H54 (cell line): ENCODE measurements at places on chromosomes 7 and 10.
A peak's percentile ranks its signal among the peaks of the same experiment; 100 is the strongest.

GRCh38 chr7:143352531-143353002, 9.9 kb downstream of the FAM131B start:
- no peak for DNase-seq

DNA sequence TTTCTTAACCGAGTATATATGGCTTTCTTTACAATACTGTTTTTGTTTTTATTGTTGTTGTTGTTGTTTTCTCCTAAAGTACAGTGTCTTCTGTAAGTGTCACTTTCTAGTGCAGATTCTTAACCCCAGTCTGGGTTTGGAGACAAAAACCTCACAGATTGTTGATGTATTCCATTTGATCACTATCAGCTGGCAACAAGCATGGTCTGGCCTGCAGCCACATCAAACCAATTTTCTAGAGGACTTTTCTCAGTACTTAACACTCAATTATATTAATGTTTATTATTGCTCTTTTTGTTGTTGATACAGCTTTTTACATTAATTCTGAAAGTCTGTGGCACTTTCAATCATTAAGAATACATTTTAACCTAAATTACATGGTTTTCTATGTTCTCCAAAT, 17.1 kb downstream of the LRRN3 start:
- DNase-seq, result no peak

GRCh38 chr10:30092151-30092790, 32.9 kb upstream of the JCAD start:
- DNase-seq, result peak; percentile 35

DNA sequence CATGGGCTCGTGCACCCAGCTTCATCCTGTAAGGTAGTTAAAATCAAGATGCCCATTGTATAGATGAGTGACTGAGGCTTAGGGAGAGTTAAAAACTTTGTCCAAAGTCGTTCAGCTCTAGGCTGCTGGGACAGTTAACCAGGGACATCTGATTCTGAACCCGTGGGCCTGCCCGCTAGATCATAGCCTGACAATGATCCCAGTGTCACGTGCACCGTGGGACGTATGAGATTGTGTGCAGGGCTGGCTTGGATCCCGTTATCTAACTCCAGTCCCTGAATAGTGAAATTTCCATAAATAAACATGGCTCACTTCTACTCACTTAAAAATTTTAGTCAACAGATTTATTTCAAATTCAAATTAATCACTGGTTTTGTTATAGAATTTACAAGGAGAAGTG, 24.9 kb downstream of the C10orf120 start:
- DNase-seq, result no peak

DNA sequence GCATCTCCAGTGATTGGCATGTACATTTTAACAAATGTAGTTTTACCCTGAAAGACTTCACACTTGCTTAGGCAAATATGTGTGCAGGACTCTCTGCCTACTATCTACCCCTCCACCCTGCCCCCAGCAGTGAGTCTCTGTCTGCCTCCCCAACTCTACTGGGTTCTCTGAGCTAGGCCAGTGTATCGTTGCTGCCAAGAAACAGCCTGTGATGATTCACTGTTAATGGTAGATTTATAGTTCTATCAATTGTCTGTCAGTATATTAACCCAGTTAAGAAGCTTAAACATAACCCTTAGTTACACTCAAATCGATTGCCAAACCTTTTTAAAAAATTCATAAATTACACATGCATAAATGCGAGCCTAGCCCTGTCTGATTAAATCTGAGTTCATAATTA, 137.0 kb downstream of the SND1 start:
- DNase-seq, result no peak

GRCh38 chr7:146366938-146367337, 250.3 kb downstream of the CNTNAP2 start:
- no peak for DNase-seq

DNA sequence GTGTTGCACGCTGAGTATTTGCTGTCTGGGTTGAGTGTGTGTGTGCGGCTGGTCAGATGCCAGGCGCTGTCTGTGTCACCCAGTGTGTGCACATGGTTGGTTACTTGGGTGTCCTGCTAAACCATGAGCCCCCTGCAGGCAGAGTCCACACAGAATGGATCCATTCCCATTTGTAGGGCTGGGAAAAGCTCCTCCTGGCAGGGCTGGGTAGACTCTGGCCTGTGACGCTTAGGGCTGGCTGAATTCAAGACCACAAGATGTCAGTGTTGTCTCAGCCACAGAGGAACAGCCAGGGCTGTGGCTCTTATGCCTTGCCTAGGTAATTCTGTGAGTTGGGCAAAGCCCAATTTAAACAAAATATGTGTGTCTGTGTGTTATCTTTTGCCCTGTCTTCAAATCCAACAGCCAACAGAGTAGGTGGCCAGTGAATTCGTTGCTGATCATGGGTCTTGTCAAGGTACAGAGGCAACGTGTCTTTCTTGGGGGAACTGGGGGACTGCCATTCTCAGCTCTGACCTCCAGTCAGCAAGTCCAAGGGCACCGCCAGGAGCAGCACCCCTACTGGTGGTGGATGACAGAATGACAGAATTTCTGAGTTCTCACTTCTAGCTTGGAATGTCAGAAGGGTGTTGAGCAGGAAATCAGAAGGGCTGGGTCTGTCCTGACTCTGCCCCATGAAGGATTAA, 285.1 kb downstream of the CCSER2 start:
- peak; percentile 54 for DNase-seq

DNA sequence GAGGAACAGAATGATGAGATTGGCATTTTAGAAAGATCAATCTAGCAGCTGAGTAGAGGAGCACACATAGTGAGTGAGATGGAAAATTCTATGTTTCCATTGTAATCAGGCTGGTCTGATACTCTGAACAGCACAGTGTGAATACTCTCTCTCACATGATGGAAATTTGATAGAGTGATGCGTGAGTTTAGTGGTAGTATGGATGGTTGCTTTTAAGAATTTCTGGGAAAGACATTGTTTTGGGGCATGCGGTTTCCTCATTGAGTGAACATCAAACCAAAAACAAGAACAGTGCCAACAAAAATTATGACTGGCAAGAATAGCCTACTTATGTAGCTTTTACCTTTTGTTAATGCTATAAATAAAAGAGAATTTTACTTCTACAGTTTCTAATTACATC, 183.2 kb downstream of the PDE1C start:
- no peak for DNase-seq

- no peak for DNase-seq
These were observed 59.9 kb downstream of the MAP3K8 start for GRCh38 chr10:30493609-30494530.

DNA sequence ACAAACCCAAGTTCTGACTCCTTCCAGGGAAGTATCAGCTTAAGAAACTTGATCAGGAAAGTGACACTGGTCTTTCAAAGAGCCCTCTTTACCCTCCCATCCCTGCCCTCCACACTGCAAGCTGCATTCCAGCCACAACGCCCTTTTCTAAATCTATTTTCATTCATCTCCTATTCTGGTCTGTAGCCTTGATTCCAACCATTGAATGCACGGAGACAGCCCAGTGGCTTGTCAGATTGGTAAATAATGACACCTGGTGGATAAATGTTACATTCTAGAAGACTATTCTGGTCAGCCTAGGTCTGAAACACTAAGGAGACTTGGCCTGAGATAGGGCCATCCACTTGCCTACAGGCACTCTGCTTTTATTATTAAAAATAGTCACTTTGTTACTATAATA, 20.9 kb downstream of the MORN4 start:
- DNase-seq, result peak; percentile 62

DNA sequence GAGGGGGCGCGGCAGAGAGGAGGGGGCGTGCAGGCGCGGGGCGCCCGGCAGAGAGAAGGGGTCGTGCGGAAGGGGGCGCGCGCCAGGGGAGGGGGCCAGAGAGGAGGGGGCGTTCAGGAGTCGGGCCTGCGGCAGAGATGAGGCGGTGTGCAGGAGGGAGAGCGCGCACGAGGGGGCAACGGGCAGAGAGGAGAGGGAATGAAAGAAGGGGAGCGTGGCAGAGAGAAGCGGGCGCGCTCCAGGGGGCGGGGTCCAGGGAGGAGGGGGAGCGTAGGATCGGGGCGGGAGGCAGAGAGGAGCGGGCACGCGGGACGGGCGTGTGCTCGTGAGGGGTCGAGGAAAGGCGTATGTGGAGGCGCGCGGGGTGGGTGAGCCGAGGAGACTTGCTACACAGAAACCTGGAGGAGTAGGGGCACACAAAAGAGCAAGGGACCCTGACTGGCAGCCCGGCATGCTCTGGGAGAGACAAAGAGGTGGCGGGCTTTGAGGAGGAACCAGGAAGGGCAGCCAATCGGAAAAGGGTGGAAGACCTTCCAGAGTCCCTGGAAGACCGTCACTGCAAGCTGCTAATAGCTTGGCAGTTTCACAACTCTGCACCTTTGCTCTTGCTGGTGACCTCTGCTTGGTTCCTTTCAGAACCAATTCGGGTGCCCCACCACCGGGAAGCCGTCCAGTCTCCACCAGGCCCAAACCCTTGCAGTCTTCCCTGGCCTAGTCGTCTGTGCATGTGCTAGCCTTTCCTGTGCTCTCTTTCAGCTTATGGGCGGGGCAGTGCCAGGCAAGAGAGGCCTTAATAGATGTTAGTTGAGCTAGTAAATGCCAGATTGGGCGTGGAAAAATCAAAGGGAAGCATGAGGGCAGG, 639 bp downstream of the DYDC2 start:
- no peak for DNase-seq

- no peak for DNase-seq
These were observed 486.0 kb upstream of the GALNT17 start for GRCh38 chr7:70645876-70646351.

DNA sequence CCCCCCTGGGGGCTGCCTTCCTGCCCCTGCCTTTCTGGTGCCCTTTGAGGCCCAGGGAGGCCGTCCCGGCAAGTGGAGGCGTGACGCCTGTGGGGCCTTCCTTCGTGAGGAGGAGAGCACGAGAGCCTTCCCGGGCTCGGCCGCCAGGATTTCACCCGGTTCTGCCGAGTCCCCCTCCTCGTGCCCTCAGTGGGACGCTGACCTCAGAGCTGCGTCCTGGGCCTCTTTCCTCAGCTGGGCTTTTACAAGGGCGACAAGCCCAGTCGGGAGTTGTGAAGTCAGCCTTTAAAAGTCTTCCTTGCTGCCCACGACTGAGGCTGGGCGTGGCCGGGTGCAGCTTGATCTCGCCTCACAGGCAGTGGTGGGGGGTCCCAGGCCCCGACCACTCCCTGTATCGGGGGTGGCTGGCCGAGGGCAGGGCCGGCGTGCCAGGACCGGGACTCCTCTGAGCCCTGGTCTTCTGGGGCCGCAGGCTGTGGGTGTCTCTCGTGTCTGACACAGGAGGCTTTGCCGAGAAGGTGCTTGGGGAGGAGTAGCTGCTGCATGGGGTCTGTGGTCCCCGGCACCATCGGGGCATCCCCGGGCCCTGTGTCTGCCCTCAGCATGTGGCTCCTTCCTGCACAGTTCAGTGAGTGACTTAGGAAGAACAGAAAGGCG, 41.8 kb downstream of the FAM20C start:
- no peak for DNase-seq

- no peak for DNase-seq
These were observed 12.6 kb upstream of the PLXDC2 start for GRCh38 chr10:19803676-19804075.

DNA sequence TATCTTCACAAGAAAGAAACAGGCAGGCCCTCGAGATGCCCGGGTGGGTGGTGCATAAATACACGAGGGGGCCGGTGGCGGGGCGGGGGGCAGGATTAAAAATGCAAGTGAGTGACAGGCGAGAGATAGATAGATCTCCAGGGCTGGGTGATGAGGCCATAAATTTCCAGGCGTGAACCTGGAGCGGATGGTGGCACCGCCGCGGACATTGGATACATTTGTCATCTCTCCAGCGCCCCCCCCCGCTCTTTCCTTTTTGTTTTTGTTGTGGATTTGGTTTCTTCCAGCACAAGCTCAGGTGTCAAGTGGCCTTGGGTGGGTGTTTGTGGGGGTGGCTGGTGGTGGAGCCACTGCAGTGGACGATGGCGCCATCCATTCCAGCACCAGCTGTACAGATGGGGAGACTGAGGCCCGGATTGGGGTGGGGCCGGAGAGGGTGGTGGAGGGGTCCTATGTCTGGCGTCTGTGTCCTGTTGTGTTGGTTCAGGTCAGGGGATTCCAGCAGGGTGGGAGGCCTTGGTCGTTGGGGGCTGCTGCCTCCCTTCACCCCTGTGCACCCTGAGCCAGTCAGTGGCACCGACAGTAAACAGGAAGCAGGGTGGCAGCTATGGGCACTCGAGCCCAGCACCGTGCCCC, 2.9 kb downstream of the ELFN1 start:
- no peak for DNase-seq

- DNase-seq, result no peak
These were observed 47.2 kb upstream of the SFTPD start for GRCh38 chr10:79995979-79996634.

DNA sequence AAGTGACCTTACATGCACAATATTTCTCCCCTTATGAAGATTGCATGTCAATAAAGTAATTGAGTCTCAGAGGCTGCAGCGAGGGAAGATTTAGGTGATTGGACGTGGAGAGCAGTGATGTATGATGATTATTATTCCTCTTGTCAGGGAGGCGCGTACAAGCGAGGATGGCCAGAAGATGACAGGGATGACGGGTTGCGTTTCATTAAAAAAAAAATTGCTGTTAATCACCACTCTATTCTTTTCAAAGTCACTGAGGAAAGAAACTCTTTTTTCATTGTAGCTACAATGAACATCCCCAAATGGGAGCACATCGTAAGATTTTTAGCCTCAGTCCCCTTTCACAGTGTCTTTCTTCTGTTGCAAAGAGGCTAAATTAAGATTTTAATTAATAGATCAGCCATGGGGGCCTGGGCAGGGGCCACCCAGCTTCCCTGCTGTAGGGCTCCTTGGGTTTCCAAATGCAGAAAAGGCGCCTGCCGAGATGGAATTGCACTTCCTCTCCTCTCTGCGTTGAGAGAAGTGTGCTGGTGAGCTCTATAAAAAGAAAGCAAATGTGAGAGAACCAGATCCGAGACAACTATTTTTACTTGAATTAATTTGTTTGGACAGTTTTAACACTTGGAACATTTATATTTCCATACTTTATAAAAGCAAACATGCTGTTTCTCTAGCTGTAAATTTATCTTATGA, 998.1 kb downstream of the LRMDA start:
- no peak for DNase-seq

DNA sequence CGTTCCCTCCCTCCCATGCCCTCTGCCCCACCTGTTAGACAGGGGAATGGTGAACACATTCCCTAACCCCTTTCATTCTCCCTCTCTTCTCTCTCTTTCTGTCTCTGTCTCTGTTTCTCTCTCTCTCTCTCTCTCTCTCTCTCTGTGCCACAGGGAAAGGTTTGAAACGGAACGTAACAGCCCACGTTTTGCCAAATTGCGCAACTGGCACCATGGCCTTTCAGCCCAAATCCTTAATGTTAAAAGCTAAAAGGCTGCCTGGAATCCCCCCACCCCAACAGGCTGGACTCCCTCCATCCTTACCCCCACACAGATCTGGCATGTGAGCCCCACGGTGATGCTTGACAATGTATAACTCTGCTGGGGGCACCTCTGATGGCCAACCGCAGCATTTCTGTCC, 30.8 kb downstream of the LDB3 start:
- no peak for DNase-seq
